ENCODE measurements at places on chromosomes 16 and 17. TPM values are rescaled to one million over a fixed set of nuclear protein-coding genes. Genes with fewer than 3 reads are reported as not detected.
A peak's percentile ranks its signal among the peaks of the same experiment; 100 is the strongest.

- no peaks in the 10 kb centered on the region for H3K36me3 ChIP-seq
- H3K27me3 ChIP-seq, result no peaks in the 10 kb centered on the region
- no peak overlapping the region for H3K27ac ChIP-seq
- peaks cover 24% of the 10 kb centered on the region for H3K4me1 ChIP-seq
- DNase-seq, result no peak
- no peak overlapping the region for H3K4me3 ChIP-seq
Observed at GRCh38 chr16:15510992-15511391, 76.6 kb downstream of the BMERB1 start.

ANKRD13B gene
- total RNA-seq, result 17.9 TPM

GRCh38 chr16:57527027-57527426 lies 9.3 kb downstream of the CCDC102A start:
- H3K27me3 ChIP-seq, result no peaks in the 10 kb centered on the region
- no peaks in the 10 kb centered on the region for H3K36me3 ChIP-seq
- no peak overlapping the region for H3K27ac ChIP-seq

- peaks cover 15% of the 10 kb centered on the region for H3K4me1 ChIP-seq
- no peak overlapping the region for H3K27ac ChIP-seq
- no peaks in the 10 kb centered on the region for H3K27me3 ChIP-seq
Observed at GRCh38 chr16:87274794-87275193, 42.4 kb downstream of the C16orf95 start.

DNA sequence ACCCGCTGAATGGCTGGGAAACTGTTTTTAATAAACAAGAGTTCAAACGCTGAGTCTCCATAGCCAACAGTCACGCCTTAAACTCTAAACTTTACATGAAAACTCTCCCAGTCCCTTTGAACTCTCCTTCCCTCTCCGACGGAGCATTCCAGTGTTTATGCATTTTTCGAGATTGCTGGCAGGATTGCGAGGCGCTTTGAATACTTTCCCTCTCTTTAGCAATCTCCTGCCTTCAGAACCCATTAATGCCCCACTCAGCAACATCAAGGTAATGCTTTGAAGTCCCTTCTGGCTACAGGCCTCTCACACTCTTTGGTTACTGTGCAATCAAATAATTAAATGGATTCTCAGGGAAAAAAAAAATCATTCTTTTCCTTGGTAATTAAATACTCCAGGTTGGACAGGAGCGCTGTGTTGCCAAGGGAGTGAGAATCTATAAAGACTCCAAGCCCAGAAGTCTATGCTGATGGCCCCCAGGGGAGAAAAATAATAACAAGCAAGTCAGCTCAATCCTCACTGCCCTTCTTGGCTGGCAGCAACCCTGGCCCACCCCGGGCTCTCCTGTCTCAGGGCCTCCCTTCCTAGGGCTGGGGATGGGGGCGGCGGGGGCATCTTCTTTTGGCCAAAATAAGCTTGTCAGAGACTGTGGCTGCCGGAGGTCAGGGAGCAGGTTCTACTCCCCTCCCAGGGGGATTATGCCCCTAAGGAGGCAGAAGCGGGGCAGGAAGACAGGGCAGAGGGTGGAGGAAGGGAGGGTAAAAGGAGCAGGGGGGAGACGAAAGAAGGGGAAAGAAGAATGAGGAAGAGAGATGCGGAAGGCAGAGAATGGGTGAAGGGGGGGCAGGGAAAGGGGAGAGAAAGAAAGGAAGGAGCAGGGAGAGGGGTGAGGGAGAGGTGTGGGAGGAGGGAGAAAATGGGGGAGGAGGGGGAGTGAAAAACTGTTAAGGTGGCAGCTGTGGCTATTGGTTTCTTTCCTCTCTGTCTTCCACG lies 45.2 kb downstream of the AXIN2 start:
- H3K4me1 ChIP-seq, result peaks cover 12% of the 10 kb centered on the region
- no peaks in the 10 kb centered on the region for H3K36me3 ChIP-seq
- DNase-seq, result peak; percentile 64
- no peak overlapping the region for H3K4me3 ChIP-seq
- H3K27ac ChIP-seq, result no peak overlapping the region

DNA sequence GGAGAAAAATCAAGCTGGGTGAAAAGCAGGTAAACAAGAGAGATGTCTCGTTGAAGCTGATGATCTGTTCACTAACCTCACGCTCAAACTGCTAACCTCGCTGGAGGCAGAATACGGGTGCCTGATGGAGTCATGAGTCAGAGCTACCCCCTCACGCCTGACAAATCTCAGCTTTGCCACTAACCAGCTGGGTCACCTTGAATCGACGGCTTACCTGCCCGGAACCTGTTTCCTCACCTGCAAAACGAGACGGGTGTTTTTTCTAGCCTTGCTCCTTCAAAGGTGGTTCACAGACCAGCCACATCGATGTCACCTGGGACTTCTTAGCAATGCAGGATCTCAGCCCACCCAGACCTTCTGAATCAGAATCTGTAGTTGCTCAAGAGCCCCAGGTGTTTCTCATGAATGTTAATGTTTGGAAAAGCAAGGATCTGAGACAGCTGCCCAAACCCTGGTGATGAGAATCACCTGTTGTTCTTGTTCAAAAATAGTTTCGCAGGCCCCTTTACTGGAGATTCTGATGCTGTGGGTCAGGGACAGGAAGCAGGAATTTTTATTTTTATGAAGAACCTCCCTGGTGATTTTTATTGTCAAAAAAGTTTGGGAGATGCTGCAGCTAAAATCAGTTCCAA lies 56.9 kb downstream of the MARCHF10 start:
- H3K36me3 ChIP-seq, result no peaks in the 10 kb centered on the region
- H3K4me3 ChIP-seq, result no peak overlapping the region

- no peak overlapping the region for H3K4me3 ChIP-seq
- no peaks in the 10 kb centered on the region for H3K4me1 ChIP-seq
- H3K36me3 ChIP-seq, result no peaks in the 10 kb centered on the region
- H3K27ac ChIP-seq, result no peak overlapping the region
Observed at GRCh38 chr17:82365606-82366295, 5.8 kb upstream of the UTS2R start.

GRCh38 chr17:79595921-79596320 lies 14.9 kb downstream of the RBFOX3 start:
- no peak for DNase-seq
- H3K4me1 ChIP-seq, result no peaks in the 10 kb centered on the region
- H3K4me3 ChIP-seq, result no peak overlapping the region

DNA sequence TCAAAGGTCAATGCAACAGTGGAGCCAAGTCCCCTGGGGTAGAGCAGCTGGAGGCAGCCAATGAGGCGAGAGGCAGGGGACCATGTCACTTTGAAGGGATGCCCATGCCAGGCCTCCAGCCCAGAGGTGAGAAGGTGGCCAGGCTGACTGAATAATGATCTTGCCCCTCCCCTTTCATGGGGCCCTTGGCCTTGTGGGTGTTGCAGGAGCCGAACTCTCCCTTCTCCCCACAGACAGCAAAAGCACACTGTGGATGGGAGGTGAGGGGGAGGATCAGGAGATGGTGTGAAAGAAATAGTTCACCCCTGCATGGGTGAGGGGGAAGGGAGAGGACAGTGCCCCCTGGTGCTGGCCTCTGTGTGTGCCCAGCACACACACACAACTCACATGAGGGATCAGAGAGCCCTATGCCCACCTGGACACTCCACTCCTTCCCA lies 15.8 kb upstream of the TBX21 start:
- no peak overlapping the region for H3K27ac ChIP-seq
- no peak for DNase-seq
- peaks cover 40% of the 10 kb centered on the region for H3K4me1 ChIP-seq

TSPOAP1 gene
- 0.60 TPM for total RNA-seq

DNA sequence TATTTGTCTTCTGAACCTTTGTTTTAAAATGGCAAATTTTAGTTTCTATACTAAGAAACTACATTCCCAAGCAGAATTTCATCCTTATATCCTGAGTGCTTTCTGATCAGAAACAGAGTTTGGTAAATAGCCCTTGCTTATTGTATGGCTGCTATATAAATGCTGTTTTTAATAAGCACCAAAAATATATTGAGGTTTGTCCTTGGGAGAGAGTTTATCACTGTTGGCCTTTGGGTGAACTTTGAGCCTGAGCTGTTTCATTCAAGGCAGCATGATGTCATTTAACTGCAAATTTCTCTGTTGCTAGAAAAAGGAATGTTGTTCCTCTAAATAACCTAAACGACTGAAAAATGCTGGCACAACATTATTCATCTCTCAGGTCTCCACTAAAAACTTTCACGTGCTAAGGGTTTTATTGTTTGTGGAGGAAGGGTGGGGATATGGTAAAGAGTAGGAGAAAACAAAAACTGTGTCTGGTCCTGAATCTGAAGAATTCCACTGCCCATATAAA lies 334.3 kb upstream of the TBX2 start:
- no peaks in the 10 kb centered on the region for H3K4me1 ChIP-seq
- DNase-seq, result peak; percentile 58
- H3K36me3 ChIP-seq, result no peaks in the 10 kb centered on the region
- H3K27ac ChIP-seq, result no peak overlapping the region
- no peaks in the 10 kb centered on the region for H3K27me3 ChIP-seq

DNA sequence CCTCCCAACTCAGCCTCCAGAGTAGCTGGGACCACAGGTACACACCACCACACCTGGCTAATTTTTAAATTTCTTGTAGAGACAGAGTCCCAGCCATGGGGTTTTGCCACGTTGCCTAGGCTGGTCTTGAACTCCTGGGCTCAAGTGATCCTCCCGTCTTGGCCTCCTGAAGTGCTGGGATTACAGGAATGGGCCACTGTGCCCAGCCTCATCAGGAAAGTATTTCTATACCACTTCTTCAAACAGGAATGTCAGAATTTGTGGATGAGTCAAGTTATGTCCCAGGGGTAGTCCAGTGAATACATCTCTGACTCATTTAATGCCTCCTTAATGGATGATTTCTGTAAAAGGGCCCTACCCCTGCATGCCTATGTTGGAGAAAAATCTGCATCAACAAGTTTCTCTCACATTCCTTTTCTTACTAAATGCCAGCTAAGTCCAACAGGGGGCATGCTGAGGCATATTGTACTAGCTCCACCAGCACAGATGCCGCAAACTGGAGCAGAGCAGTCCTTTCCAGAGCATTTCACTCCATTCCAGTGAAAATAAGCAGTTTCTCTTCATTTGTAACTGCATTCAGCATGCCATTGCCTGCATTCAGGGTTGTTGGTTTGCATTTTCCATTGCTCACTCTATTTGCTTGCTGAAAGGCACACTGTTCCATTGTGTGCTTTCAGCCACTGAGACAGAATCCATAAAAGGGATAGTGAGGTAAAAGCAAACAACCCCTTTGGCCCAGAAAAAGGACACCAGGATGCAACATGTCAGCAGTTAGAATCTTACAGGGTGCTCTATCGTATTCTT lies 5.3 kb upstream of the CAVIN1 start:
- DNase-seq, result peak; percentile 98
- no peaks in the 10 kb centered on the region for H3K36me3 ChIP-seq
- peaks cover 14% of the 10 kb centered on the region for H3K4me1 ChIP-seq

MARCHF10 gene
- not detected for total RNA-seq

DNA sequence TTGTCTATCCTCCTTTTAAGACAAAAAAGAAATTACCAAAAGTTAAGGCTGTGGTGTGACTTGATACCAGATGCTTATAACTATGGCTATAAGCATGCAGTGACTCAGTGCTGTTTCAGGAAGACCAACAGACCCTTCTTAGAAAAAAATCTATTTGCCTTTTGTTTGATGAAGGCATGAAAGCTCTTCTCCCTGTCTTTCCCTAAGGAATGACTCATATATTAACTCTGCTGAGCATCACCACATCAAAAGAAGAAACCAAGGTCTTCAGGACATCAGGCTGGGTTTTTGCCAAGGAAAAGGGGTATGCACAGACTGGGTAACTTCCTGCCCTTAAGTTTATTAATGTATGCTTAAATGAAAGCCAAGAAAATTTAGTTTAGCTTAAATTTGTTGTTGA lies 47.1 kb downstream of the VMP1 start:
- DNase-seq, result peak; percentile 99
- H3K27me3 ChIP-seq, result no peaks in the 10 kb centered on the region
- peaks cover 54% of the 10 kb centered on the region for H3K4me1 ChIP-seq
- H3K4me3 ChIP-seq, result no peak overlapping the region

GRCh38 chr17:62720126-62720850 lies 87.8 kb downstream of the MARCHF10 start:
- H3K27ac ChIP-seq, result no peak overlapping the region
- no peaks in the 10 kb centered on the region for H3K27me3 ChIP-seq
- peak; percentile 20 for DNase-seq
- peaks cover 6% of the 10 kb centered on the region for H3K4me1 ChIP-seq
- H3K36me3 ChIP-seq, result no peaks in the 10 kb centered on the region
- H3K4me3 ChIP-seq, result no peak overlapping the region

DNA sequence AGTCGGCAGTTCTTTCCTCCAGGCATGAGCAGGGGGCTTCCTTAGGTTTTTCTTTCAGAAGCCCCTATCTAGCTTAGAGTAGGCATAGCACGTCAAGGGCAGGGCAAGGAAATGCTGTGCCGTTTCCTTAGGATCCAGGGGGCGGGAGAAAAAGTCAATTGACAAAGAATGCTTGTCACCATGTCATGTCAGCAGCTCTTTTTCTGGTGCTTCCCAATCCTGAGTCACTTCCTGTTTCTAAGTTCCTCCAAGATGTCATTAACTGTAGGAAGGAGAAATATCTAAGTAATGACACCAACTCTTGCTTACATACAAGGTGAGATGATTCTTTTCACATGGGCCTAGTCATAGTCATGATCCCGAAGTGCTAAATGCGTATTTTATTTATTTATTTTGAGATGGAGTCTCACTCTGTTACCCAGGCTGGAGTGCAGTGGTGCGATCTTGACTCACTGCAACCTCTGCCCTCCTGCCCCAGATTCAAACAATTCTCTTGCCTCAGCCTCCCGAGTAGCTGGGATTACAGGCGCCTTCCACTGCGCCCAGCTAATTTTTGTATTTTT lies 35.2 kb downstream of the GJC1 start:
- H3K4me1 ChIP-seq, result peaks cover 35% of the 10 kb centered on the region
- no peak overlapping the region for H3K4me3 ChIP-seq
- H3K27ac ChIP-seq, result peak overlapping the region; percentile 95
- no peaks in the 10 kb centered on the region for H3K27me3 ChIP-seq

DNA sequence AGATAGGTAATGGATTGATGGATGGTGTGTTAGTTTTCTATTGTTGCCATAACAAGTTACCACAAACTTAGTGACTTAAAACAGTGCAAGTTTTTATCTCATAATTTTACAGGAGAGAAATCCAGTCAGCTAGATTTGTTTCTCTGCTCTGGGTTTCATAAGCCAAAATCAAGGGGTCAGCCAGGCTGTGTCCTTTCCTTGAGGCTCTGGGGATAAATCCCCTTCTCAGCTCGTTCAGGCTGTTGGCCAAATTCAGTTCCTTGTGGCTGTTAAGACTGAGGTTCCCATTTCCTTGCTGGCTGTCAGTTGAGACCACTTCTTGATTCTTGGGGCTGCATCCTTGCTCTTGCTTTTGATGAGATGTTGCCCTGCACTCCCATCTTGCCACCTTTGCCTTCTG lies 204.9 kb upstream of the CDH13 start:
- H3K27me3 ChIP-seq, result peaks cover 3% of the 10 kb centered on the region
- H3K4me3 ChIP-seq, result no peak overlapping the region
- H3K27ac ChIP-seq, result no peak overlapping the region
- DNase-seq, result no peak
- H3K36me3 ChIP-seq, result no peaks in the 10 kb centered on the region

- peaks cover 51% of the 10 kb centered on the region for H3K4me1 ChIP-seq
- H3K27me3 ChIP-seq, result no peaks in the 10 kb centered on the region
- DNase-seq, result peak; percentile 92
- H3K36me3 ChIP-seq, result no peaks in the 10 kb centered on the region
Observed at GRCh38 chr16:3819746-3820724, 60.5 kb downstream of the CREBBP start.

MT1M gene
- total RNA-seq, result not detected

Measured in astrocyte (in vitro differentiated cells and primary cell).